ENCODE measurements at places on chromosomes 7 and 10.

- no peak for DNase-seq
Observed at GRCh38 chr10:31315453-31315852, 3.6 kb upstream of the ZEB1 start.

GRCh38 chr7:44631458-44632115, 25.2 kb downstream of the OGDH start:
- DNase-seq: no peak

- no peak for DNase-seq
Observed at GRCh38 chr10:52308251-52309031, 5.6 kb upstream of the DKK1 start.

- DNase-seq: no peak
Observed at GRCh38 chr7:85806321-85806720, 619.5 kb upstream of the SEMA3D start.

GRCh38 chr10:72802332-72802731, 91.2 kb upstream of the OIT3 start:
- no peak for DNase-seq

GRCh38 chr10:22481687-22482539, 136.6 kb downstream of the SPAG6 start:
- no peak for DNase-seq

DNA sequence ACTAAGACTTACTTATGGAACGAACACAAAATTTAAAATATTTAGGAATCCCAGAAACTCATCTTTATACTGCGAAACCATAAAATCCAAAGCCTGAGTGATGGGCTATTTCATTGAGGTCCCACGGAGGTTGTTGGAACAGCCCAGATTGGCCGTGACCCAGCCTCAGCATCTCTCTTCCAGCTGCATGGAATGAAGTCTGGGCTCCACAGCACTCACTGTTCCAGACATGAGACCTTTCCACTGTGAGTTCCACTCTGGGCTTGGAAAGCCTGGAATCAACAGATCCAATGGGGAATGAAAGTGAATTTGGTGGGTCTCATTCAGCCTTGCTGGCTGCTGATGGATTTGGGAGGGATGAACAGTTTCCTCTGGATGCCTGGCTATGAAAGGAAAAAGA, 184.9 kb downstream of the EMX2 start:
- no peak for DNase-seq

DNA sequence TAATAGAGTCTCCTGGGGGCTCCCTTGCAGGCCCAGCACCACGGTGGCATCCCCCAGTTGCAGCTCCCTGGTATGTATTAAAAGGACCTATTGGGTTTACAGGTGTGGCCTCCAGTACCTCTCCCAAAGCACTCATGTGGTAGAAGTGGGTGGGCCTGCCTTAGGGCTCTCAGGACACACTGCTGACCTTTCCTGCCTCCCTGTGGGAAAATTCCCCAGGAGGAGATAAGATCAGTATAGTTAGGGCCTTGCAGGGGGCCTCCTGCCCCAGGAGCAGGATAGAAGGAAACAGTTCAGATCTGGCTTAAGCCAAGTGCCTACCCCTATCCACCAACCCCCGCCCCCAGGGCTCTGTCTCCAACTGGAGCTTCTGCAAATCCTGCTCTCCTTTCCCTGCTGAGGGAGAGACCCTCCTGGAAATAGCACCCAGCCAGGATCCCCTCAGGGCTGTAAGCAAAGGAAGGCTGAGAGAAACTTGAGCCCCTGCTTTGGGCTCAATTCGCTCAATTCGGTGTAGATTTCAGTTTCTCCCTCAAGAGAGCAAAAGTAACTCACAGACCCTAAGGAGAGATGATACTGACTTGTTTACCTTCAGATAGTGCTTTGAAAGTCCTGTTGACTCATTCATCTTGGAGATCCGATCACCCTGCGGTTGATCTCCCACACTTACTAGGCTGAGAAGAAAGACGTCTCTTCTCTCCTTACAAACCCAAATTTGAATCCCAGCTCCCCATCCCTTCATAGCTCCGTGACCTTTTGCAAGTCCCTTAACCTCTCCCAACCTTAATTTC, 130.6 kb downstream of the WDR11 start:
- no peak for DNase-seq

DNA sequence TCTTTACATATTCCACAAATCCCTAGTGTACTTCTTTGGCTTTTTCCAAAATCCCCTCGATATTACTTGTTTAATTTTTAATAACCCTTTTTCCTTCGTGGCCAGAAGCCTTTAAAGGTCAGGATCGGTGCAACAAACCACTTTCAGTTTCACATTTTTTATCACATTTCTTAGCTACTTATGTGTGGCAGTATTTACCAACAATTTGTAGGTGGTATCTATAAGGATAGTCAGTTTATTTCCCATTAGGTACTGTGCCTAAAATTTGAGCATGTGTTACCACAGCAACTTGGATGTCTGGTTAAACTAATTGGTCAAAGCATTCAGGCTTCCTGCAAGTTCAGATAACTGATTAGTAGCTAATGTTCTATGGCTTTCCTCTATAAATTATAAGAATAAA, 104.9 kb downstream of the CDK14 start:
- no peak for DNase-seq

GRCh38 chr10:93363891-93364648, 118.1 kb downstream of the MYOF start:
- DNase-seq: no peak

DNA sequence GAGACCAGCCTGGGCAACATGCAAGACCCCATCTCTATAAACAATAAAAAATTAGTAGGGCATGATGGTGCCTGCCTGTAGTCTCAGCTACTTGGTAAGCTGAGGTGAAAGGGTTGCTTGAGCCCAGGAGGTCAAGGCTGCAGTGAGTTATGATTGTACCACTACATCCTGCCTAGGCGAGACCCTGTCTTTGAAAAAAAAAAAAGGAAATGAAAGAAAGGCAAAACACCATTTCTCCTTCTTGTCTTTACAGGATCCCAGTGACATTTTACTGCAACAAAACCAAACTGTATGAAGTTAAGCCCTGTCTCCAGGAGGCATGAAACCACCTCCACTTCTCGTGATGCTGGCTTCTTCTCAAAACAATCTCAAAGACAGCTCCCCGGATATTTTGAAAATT, 29.9 kb upstream of the PBLD start:
- no peak for DNase-seq

- no peak for DNase-seq
Observed at GRCh38 chr7:5422396-5423305, 983 bp downstream of the TNRC18 start.

GRCh38 chr10:112907893-112908292, 42.2 kb upstream of the TCF7L2 start:
- DNase-seq: no peak

- DNase-seq: no peak
Observed at GRCh38 chr10:69756279-69756678, 45.4 kb upstream of the COL13A1 start.

DNA sequence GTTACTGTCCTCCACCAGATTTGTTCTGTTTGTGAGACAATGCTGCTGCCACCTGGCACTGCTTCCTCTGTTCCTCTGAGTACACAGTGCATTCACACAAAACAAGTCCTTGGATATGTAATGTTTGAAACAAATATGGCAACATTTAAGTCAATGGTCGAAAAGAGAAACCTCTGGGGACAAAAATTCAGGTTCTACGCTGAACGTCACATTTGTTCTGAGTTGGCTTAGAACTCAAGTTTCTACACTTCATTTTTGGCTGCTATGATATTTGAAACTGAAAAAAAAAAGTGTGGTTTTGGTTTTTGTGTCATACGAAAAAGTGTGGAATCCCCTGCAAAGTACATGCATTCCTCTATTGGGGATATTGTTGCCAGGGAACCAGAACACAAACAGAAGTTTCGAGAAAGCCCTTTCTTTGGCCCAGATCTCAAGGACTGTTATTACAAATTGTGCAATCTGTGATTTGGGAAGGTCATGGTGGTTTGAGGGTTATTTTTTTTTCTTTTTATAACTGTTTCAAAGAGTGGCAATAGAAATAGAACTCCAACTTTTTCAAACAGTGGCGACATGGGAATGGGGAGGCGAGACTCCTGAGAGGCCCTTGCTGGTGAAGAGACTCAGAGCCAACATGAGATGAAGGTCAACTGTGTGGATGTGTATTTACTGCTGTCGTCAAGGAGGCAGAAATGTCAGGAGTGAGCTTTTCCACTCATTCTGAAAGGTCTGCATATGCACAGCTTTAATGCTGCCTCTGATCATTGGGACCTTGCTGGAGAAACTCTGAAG, 127.5 kb downstream of the CUBN start:
- no peak for DNase-seq

DNA sequence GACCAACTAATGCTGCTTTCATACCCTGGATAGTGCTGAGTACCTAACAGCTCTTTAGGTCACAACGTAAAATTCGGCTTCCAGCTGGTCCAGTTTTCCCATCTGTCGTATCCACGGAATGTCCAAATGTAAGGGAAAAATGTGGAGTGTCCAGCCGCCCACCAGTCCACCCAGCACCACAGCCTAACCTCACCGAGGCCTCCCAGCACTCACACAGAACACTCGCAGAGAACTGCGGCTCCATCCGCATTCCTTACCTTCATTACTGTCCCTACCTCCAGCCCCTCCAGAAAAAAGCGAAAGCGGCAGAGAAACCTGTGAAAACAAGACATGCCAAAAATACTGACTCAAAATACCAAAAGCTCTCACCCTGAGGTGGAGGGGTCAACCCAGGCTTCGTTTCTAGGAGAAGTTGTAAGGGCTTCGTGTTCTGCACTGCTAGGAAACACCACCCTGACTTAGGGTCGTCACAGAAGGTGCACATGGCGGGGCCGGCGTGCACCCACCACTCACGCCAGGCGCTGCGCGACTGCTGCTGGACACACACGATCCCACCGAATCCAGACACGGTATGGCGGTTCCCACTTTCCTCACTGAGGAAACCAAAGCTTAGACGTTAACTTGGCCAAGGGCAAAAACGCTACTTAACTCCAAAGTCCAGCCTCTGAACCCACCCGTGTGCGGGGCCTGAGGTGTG, 73.9 kb downstream of the AMZ1 start:
- DNase-seq: no peak

- DNase-seq: no peak
Observed at GRCh38 chr10:44864051-44864450, 47.1 kb upstream of the TMEM72 start.

GRCh38 chr7:47446871-47447466, 134.9 kb downstream of the TNS3 start:
- DNase-seq: no peak

DNA sequence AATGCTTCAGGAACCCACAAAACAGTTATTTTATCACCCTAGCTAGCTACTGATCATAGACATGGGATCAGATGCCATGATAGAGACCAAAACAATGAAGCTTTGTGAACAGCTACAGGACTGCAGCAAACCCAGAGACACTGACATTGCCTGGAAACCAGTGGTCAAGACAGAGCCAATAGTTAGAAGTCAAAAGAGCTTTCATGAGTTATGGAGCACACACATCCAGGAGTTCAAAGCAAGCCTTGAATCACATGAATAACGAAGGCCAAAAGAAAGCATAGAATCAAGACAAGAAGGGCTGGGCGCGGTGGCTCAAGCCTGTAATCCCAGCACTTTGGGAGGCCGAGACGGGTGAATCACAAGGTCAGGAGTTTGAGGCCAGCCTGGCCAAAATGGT, 34.5 kb upstream of the GSAP start:
- DNase-seq: no peak

DNA sequence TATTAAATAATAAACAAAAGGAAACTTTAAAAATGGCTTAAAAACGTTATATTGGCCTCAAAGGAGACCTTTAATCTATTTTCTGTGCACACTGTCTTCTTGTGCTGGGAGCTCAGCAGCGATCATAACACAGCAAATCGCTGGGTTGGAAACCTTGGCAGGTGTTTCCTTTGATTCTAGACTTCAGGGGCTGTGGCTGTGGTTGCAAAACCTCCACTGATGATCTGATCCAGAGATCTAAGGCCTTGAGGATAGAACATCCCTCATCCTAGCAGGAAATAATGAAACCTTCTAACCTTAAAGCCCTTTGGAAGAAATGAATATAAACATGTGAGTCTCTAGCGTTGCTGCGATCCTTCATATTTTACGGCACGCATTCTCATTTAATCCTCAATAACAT, 29.8 kb downstream of the CDHR3 start:
- DNase-seq: no peak

DNA sequence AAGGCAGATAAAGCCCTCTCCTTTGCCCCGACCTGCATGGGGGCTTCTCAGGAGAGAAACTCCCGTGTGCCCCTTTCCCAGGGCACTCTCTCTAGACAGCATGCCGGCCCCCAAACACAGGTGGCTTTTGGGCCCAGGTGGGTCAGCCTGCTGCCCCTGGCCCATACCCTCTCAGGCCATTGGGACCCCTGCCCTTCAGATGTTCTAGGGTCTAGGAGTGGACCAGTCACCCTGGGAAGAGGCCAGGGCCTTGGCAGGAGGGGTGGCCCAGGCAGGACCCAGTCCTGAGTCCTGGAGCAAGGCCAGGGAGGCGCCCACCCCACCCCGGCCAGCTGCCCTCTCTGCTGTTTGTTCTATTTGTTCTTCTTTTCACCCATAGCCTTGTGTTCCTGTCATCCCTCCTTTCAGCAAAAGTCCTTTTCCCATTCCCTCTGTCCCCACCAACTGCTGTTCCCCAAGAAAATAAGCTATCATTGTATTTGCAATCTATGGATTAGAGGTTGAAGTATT, 9.3 kb upstream of the SEC24C start:
- DNase-seq: no peak

DNA sequence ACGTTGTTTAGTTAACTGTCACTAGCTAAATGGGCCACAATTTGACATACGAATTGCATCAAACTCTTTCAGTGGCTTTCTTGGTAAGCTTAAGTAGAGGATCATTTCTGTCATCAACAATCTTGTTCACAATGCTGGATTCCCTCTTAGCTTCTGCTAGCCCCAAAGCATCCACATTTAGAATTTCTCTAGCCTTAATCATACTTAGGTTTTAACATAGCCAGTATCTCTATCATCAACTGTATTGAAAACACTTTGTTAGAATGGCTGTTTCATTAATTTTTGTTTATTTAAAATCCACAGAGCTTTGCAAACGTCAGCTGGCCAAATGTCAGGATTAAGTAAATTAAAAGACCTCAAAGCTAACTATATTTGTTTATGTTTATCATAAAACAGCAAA, 41.1 kb downstream of the ABRAXAS2 start:
- no peak for DNase-seq

DNA sequence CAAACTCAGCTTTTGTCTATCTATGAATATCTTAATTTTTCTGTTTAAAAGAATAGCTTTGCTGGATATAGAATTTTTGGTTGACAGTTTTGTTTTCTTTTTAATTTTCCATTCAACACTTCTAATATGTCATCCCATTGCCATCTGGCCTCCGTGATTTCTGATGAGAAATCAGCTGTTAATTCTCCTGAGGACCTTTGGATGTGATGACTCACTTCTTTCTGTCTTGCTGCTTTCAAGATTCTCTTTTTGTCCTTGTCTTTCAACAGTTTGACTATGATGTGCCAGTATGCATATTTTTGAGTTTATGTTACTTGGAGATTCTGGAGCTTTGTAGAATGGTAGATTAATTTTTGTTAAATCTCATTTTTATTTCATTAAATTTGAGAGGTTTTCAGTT, 38.4 kb downstream of the ZNF518A start:
- no peak for DNase-seq

GRCh38 chr7:20696002-20696605, 80.6 kb downstream of the ABCB5 start:
- DNase-seq: no peak
